ENCODE measurements at places on chromosomes 11 and 22.

DNA sequence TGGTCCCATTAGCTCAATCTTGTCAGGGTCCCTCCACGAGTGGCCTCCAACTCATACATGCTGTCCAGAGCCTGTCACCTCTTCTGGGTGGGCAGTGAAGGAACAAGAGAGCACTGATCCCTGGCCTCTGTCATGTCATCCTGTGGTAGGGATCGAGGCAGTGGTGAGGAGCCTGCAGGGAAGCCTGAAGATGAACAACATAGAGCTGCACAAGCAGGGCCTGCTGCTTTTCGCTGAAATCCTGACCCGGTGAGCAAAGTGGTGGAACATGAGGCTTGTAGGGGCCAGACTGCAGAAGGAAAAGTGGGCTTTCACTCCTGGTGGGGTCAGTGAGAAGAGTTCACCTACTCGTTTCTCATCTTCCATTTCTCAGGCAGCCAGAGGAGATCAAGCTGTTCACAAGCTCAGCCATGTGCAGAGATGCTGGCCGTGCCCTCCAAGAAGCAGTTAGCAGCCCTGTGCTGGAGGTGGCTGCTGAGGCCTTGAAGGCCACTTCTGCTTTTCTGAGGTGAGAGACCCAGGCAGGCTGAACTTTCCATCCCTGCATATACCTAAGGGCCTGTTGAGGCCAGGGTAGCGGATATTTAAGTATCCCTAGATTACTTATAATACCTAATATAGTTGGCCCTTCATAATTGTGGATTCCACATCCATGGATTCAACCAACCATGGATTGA lies 32.9 kb downstream of the MEI1 start:
- no peak for DNase-seq

- DNase-seq: no peak
These were observed 19.6 kb downstream of the RPL3 start for GRCh38 chr22:39299829-39300178.

DNA sequence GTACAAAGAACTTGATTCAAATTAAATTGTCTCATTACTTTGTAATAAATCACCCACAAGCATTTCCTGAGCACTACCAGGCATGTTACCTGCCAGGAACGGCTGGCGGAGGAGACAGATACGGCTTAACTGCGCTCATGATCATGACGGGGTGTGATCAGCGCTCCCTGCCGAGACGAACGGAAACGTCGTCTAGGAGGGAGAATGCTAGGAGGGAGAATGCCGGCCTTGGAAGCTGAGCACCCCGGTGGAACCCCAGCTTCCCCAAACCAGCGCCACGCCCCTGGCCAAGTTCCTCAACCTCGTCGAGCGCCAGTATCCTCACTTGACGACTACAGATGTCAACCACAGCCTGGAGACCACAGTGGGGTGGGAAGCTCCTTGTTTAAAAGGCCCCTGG lies 272.8 kb downstream of the CTTN start:
- no peak for DNase-seq

GRCh38 chr22:32219026-32219425 lies 14.2 kb upstream of the RFPL2 start:
- DNase-seq: no peak

DNA sequence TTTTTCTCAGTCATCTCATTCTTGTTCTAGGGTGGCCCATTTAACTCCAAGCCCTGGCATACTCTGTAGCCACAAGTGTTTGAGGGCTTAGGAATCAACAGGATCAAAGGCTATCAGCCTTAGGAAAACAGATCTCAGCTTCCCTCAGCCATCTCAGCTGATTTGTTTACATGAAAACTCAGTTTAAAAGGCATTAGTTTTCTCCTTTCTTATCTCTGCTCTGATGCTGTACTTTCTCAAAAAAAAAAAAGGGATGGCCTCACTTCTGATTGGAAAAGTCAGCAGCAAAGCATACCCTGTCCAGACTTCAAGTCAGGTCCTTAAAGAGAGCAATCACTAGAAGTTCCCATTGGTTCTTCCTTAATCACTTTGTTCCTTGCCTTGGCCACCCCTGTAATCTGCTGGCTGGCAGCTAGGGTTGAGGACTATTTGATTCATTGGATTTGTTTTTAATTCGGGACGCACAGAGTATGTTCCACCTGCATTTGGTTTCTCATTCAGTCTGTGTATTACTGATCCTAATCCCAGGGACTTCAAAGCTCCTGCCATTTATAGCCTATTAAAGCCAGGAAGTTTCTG lies 102.8 kb downstream of the EXT2 start:
- DNase-seq: no peak

All from left renal cortex interstitium (tissue), 4 donors.